CD4-positive, alpha-beta T cell treated with Interleukin-15 for 1 hour (primary cell): ENCODE measurements at places on chromosomes 7 and 10.

DNA sequence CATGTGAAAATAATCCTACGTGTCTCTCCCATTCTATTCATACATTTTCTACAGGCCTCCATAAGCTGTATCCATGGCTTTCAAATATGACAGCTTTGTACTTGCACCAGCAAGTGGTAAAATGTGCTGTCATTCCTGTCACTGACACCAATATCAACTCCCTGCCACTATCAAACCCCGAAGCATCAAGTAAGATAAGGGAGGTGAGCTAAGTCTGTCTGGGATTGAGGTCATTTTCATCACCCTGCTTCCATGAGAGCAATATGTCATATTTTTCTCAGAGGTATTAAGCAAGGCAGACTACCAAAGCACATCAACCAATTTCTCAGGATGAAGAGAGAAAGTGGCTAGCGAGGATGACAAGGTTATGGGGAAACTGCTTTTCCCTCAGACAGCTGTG, 11.1 kb downstream of the GPR22 start:
- DNase-seq, result no peak

DNA sequence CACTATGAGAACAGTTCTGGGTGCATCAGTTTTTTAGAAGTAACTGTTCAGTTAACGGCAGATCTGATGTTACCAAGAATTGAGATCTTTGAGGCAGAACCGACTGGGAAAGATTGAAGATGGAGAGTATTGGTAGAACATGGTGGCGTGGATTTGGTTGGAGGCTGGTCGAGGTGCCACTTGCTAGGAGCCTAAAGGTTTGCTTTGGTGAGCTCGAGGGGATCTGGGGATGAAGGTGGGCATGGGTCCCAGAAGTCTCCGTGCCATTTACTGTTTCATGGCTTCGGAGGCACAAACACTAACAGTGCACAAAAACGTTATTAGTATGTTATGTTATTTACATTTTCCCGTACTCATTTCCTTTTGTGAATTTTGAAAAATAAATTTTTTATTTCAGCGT, 81.4 kb downstream of the ADCY1 start:
- no peak for DNase-seq

GRCh38 chr10:46310851-46311250, 24.1 kb downstream of the ANTXRL start:
- no peak for DNase-seq

DNA sequence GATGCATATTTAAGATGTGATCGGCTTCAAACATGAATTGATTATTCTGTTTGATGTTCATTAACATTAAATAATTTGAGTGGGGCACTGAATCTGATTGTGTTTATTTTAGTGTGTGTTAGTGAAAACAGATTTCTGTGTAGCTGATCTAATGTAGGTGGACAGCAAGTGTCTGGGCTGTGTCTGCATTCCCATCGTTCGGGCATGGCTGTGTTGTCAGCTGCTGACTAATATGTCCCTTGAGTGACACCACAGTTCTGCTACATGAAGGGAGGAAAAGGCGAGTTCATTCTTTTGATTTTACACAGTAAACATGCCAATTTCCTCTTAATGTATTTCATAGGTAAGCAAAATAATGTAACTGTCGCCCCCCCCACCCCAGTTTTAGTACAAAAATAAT, 203.0 kb downstream of the CNTNAP2 start:
- DNase-seq, result no peak

- no peak for DNase-seq
Measured at GRCh38 chr10:34861293-34862021, 46.4 kb upstream of the PARD3 start.
